Sigmoid colon (tissue), 7 donors: ENCODE measurements at places on chromosomes 4 and X. TPM values are rescaled to one million over a fixed set of nuclear protein-coding genes. Genes with fewer than 3 reads are reported as not detected.

Gene DNAAF6
- not detected for total RNA-seq

Gene P2RY4
- not detected for total RNA-seq

Gene CA5B
- total RNA-seq = 8.6 TPM

Gene PDHA2
- total RNA-seq = not detected

Gene FAM9B
- not detected for total RNA-seq

Gene UGT2A2
- not detected for total RNA-seq
